ENCODE measurements at places on chromosomes 3 and 15. TPM values are rescaled to one million over a fixed set of nuclear protein-coding genes. Genes with fewer than 3 reads are reported as not detected.

TP63 gene
- not detected for total RNA-seq

PLSCR4 gene
- 81.5 TPM for total RNA-seq

ADAMTS17 gene
- not detected for total RNA-seq

CSPG4 gene
- total RNA-seq = not detected

PRR20G gene
- total RNA-seq = not detected

CFAP20DC gene
- 1.9 TPM for total RNA-seq

LRRK1 gene
- 22.1 TPM for total RNA-seq

RAB8B gene
- 52.5 TPM for total RNA-seq

ARGFX gene
- not detected for total RNA-seq

TRIM42 gene
- total RNA-seq = not detected

PCLAF gene
- 54.7 TPM for total RNA-seq

PAQR5 gene
- total RNA-seq = 0.09 TPM

NR2E3 gene
- 0.25 TPM for total RNA-seq

RBP2 gene
- total RNA-seq = not detected

LCMT2 gene
- 5.0 TPM for total RNA-seq

SCAANT1 gene
- not detected for total RNA-seq

ERICH6 gene
- total RNA-seq = not detected

SST gene
- not detected for total RNA-seq

TRPC1 gene
- total RNA-seq = 5.9 TPM

PCSK6 gene
- 0.72 TPM for total RNA-seq

VGLL3 gene
- 4.2 TPM for total RNA-seq

Data from endothelial cell of umbilical vein (primary cell).